ENCODE measurements at places on chromosomes 1 and 21.

- DNase-seq, result no peak
Observed at GRCh38 chr1:153659656-153660055, 1.2 kb downstream of the SNAPIN start.

DNA sequence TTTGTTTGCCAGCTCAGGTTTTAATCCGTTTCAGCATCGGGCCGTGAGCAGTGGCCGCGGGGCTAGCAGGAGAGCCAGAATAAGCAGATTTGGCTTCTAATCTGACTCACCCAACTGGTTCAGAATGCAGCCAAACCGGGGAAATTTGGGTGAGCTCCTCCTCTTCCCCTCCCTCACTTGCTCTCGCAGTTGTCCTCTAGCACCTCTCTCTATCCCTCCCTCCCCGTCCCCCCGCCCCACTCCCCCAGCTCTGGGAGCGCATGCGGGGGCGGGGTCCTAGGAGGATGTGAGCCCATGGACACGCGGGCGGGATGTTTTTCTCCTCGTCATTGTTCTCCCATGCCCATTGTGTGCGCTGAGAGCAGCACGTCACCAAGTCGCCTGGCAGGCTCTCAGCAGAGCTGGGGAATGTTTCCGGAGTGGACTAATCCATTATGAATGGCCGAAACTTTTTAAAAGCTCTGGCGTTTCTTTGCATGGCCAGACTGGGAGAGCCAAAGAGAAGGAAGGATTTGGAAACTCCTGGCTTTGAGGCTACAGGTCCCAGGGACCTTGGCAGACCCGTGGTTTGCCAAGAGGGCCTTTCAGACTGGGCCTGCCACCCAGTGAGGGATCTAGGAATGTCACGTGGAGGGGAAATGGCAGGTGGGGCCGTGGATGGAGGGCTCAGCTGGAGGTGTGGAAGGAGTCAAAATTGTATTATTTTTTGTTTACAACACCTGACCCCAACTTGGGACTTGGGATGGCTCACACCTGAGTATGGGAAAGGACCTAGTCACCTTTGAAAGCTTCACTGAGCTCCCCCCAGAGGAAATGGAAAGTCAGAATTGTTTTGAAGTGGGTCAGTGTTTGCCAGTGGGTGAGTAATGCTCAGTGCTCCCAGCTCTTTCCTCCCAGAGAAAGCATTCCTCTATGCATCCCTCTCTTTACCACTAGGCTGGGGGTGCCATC, 39.2 kb downstream of the CDK18 start:
- no peak for DNase-seq

DNA sequence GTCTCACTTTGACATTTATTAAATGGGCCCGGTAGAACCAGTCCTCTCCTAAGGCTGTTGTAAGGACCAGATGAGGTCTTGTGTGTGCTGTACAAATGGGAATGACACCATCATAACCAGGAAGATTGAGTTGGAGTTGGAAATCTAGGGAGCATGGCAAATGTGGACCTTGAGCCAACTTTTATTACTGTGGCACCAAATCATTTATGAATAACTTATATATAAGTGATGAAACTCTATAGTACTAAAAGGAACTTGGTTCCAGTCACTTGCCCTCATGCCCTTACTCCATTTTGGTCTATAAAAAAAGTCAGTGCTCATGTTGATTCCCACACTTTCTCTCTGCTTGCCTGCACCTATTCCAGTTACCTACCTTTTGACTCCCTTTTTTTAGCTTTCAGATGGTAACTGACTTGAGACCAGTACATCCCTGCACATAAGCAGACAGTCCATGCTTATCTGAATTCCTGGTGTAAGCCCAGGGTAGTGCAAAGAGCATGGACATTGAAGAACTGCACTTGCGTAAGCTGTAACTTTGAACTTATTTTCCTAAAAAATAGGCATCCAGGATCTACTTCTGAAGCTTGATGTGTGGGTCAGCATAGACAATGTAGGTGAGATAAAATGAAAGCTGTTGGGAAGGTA, 210.6 kb downstream of the PBX1 start:
- DNase-seq, result no peak

DNA sequence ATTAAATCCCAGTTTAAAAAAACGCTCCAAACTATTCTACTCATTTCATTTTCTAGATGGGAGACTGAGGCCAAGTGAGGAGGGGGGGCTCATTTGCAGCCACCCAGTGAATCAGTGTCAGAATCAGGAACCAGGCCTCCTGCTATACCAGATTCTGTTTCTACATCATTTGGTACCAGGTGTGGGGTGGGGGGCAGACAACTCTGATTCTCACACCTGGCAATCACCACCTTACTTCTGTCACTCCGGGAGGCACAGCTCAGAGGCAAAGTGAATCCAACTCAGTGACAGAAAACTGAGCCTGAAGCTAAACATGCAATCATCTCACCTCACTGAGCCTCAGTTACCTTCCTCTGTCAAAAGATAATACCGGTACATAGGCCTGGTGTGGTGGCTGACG, 23.5 kb upstream of the ID3 start:
- no peak for DNase-seq

- no peak for DNase-seq
Observed at GRCh38 chr1:51240084-51240483, 4.0 kb downstream of the RNF11 start.

- no peak for DNase-seq
Observed at GRCh38 chr1:110898734-110899457, 25.9 kb downstream of the CD53 start.

DNA sequence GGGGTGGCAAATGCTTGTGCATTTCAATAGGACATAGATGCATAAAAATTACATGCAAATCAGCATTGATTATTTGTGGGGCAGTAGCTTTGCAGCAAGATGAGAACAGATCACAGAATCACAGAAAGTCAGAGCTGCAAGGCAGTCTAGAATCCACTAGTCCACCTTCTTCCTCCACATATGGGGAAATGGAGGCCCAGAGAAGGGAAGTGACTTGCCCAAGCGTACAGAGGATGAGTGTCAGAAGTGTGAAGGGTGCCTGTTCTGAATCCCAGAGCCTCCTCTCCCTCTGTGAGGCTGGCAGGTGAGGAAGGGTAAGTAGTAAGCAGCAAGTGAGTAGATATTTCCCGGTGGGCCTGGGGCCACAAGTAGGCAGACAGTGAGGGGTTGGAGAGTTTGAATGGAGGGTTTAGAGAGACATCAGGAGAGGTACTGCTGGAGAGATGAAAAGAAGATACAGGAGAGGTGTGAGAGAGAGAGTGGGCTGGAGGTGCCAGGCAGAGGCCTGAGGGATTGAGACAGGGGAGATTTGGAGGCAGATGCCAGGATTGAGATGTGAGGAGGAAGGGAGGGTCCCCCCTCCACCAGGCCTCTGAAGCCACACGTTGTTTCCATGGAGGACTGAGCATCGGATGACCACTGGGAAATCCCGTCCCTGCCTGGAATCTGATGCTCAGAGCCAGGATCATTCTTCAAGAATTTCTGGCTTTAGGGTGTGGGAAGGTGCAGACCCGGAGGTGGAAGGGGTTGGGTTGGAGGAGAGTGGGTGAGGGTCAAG, 4.8 kb upstream of the MYOG start:
- DNase-seq, result no peak

- DNase-seq, result no peak
Observed at GRCh38 chr1:184190616-184191015, 139.1 kb downstream of the TSEN15 start.

- no peak for DNase-seq
Observed at GRCh38 chr1:53919675-53920066, 25.7 kb downstream of the DIO1 start.

DNA sequence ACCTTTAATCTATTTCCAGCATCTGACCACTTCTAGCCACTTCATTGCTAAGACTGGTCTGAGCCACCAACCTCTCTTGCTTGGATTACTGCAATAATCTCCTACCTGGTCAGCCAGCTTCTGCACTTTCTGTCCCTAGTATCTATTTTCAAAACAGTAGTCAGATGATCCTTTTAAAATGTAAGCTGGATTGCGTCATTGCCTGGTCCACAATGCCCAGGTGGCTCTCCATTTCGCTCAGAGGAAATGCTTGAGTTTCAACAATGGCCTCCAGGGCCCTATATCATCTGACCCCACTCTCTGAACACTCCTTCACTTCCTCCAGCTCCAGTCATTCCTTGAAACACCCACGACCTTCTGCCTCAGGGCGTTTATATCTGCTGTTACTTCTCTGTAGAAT, 2.3 kb downstream of the FYB2 start:
- no peak for DNase-seq

GRCh38 chr1:212067787-212068186, 32.2 kb downstream of the DTL start:
- no peak for DNase-seq

GRCh38 chr1:156119503-156120209, 5.1 kb downstream of the LMNA start:
- no peak for DNase-seq

- no peak for DNase-seq
Observed at GRCh38 chr1:173048621-173049321, 2.0 kb downstream of the TNFSF18 start.

GRCh38 chr1:1167398-1167821, 6.3 kb upstream of the TTLL10 start:
- DNase-seq, result no peak

DNA sequence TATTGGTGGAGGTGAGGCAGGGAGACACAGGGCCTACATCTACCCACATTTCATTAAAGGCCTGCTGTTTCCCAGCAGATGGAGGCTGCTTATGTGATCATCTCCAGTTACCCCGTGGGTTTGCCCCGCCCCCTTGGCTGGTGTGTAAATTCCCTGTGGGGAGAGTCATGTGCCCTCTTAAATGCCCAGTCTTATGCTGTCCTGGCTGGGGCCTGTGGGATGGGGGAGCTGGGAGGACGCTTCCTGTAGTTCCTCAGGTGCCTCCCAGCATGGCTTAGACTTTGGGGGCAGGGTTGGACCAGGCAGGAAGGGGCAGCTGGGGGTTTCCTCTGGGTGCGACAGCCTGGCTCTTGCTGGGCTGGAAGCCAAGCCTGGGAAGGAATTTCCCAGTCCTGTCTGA, 15.5 kb upstream of the CITED4 start:
- peak; percentile 21 for DNase-seq

DNA sequence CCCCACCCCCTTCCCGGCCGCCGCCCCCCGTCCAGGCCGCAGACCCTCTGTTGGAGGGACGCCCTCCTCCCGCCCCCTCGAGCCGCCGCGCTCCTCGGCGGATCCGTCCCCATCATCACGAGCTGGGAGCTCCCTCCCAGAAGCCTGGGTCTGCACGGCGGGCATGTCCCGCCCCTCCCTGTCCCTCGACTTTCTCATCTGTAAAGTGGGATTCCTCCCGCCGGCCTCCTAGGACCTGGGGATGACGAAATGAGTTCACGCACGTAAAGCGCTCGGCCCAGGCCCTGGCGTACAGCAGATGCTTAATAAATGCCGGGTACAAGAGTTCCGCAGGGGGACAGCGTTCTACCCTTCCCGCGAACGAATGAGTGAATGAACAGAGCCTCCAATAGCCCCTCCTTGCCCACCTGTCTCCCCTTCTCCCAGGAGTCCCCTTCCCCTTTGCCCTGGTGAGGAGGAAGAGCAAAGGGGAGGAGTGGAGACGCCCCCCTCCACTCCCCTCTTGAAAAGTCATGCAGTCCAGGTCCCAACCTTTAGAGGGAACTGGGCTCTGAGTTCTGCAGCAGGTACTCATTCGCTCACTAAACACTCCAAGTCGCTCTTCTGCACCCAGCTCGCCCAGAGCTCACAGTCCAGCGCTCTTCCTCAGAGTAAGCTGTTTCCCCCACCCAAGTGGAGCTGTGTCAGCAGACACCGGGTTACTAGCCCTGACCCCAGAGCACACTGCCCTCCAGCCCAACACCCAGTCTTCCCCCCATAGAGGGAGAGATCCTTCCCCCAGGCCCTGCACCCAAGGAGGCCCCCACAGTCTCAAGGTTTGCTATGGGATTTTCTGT, 16.8 kb downstream of the RAP1GAP start:
- DNase-seq, result no peak

- peak; percentile 73 for DNase-seq
Observed at GRCh38 chr1:208781391-208782045, 537.3 kb upstream of the PLXNA2 start.

DNA sequence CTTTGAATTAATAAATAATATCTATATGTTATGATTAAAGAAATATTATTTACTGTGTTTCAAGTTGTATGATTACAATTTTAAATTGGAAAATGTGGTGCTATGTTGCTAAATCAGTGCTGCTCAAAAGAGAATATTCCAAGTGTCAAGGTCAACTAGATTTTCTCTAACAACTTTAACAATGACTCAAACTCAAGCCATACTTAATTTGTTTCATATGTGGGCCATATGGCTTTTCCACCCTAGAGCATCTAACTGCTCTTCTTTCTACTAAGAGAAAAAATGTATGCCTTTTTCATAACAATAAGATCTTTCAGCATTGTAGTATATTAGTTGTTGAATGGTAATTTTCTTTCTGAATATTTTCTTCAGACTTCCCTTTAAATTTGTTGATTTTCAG, 8.3 kb upstream of the SYT14 start:
- no peak for DNase-seq

- DNase-seq, result no peak
Observed at GRCh38 chr1:157700305-157700704, 264 bp downstream of the FCRL3 start.

- DNase-seq, result no peak
Observed at GRCh38 chr1:87904651-87905050, 576.0 kb downstream of the LMO4 start.

DNA sequence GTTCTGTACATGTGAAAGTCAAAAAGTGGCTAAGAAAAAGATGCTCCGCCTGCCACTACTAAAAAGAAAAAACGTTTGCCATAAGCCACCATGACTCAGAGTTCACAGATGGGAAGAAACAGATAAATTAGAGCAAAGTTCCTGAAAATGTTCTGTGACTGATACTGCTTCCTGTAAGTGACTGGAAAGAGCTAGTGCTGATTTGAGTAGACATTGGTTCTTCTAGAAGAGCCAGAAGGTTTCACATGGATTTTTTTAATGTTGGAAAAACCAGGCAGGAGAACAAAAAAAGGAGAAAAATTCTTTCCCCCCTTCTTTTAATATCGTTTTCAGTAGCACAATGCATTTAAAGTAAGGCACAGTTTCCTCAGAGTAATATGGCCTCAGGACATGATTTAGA, 221.4 kb downstream of the HLX start:
- DNase-seq, result no peak

DNA sequence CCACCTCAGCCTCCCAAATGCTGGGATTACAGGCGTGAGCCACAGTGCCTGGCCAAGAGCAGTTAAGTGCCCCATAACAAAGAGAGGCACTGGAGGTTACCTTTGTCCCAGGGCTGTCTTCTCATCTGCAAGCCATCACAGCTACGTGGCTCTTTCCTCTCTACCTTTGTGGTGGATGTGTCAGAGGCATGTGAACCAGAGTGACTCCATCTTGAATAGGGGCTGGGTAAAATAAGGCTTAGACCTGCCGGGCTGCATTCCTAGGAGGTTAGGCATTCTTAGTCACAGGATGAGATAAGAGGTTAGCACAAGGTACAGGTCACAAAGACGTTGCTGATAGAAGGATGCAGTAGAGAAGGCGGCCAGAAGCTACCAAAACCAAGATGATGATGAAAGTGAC, 59.4 kb upstream of the POU2F1 start:
- DNase-seq, result no peak

- no peak for DNase-seq
Observed at GRCh38 chr1:157696966-157697628, 3.5 kb downstream of the FCRL3 start.

GRCh38 chr21:19392390-19392789, 988.8 kb upstream of the TMPRSS15 start:
- DNase-seq, result no peak

Data from NCI-H187 (cell line).